Adipocyte (in vitro differentiated cells): ENCODE measurements at places on chromosomes 4 and X.
A peak's percentile ranks its signal among the peaks of the same experiment; 100 is the strongest.

- peak; percentile 21 for DNase-seq
Measured at GRCh38 chrX:109472939-109473735, 8.7 kb downstream of the GUCY2F start.

DNA sequence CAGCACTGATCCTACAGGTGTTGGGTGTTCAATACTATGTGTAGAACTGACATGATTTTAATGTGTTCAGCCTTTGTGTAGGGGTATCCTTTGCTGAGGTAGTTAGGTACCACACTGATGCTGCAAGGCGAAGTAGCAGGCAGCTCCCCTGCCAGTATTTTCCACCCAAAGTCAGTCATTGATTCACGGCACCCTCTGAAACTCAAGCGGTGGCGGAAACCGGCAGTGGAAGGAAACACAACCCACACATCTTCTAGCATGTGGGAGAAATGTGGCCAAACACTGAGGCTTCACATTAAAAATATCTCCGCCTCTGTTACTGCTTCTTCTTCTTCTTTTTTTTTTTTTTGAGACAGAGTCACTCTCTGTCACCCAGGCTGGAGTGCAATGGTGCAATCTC lies 126.3 kb downstream of the AASDH start:
- no peak for DNase-seq

- DNase-seq = peak; percentile 49
Measured at GRCh38 chr4:10006231-10006600, 15.1 kb downstream of the SLC2A9 start.

DNA sequence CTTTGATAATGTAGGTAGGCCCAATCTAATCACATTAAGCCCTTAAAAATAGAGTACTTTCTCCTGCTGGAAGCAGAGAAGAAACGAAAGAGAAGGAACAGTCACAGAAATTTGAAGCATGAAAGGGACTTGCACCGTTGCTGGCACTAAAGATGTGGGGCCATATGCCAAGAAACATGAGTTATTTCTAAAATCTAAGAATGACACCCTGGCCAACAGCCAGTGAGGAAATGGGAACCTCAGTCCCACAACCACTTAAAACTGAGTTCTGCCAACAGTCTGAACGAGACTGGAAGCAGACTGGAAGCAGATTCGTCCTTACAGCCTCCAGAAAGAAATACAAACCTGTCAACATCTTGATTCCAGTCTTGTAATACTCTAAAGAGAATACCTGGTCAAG lies 70.1 kb downstream of the CENPC start:
- DNase-seq = no peak

- DNase-seq = no peak
Measured at GRCh38 chrX:19698691-19699090, 183.4 kb upstream of the MAP3K15 start.

DNA sequence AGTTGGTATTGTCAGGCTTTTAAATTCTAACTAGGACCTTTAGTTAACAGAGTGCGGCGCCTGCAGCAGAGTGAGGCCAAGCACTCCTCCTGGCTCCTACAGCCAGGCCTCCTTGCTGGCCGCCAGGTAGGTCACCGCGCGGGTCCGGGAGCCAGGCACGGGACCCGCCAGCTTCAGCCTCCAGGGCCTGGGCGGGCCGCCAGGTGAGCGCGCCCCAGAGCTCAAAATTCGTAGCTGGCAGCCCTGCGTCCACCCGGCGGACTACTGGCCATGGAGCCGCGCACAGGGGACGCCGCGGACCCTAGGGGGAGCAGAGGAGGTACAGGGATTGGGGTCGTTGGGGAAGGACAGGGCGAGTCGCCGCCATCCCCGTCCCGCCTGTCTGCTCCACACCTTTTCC lies at the start of gene MAGIX:
Gene MAGIX, plus strand, starts transcription at position 139 of the 400 bp plus-strand sequence. Its CDS starts 132 bp downstream, at position 271.
- DNase-seq = no peak

- DNase-seq = no peak
Measured at GRCh38 chrX:138939038-138939437, 227.5 kb upstream of the FGF13 start.

DNA sequence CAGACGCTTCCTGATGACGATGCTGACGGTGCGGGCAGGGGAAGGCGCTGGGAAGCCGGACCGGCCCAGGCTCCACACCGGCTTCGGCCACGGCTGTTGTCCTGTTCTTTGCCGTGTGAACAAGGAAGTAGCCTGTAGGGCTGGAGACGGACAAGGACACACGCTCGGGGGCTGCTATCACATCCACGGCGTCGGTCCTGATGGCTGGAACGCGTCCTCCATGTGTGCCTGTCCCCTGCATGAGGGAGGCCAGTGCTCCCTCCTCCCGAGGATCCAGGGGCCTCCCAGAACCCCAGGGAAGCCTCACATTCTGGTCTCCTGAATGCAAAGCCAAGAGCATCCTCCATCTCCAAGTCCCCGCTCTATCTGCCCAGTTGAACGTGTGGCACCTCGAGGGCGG lies 53.8 kb downstream of the ACOX3 start:
- DNase-seq = no peak

- no peak for DNase-seq
Measured at GRCh38 chr4:74544655-74545361, 99.9 kb downstream of the AREG start.

DNA sequence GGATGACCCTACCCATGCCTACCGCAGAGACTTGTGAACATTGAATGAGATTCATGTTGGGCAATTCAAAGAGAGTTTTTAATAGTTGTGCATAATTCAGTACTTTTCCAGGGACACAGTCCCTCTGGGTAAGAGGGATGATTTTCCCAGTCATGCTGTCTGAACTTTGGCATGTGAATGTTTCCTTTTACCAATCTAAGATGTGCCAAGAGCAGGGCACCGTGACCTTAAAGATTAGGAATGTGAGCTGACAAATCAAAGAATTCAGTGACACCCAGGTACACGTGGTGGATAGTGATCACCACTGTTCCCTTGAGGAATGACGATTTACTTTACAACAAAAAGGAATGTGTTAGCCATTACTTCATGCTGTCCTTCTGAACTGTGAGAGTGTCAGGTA lies 515.6 kb downstream of the PPARGC1A start:
- DNase-seq = no peak
